ENCODE measurements at places on chromosomes 5 and 9.
A peak's percentile ranks its signal among the peaks of the same experiment; 100 is the strongest.

GRCh38 chr9:19940811-19941535, 152.1 kb upstream of the SLC24A2 start:
- DNase-seq: no peak

DNA sequence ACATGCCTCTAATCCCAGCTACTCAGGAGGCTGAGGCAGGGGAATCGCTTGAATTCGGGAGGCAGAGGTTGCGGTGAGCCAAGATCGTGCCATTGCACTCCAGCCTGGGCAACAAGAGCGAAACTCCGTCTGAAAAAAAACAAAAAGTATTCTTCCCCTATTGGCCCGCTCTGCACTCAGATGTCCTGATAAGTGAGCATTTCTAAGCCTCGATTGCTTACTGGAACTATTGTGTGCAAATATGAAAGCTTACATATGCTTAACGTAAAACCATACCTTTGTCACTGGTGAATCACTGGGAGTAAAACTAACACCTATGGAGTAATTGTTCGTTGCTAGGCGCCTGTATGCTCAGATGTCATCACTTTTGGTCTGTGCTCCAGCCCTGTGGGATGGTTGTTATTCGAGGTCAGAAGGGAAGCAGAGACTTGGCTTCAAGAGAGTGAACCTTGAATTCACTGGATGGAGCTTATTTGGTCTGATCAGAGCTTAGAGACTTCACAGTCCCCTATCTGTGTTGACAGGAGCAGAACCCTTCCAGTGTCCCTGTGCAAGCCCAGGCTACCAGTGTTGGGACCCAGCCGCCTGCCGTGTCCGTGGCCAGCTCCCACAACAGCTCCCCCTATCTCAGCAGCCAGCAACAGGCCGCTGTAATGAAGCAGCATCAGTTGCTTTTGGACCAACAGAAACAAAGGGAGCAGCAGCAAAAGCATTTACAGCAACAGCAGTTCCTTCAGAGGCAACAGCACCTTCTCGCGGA, 25.3 kb upstream of the LTC4S start:
- no peak for DNase-seq

- no peak for DNase-seq
Observed at GRCh38 chr5:80225189-80225933, 30.5 kb downstream of the SERINC5 start.

- no peak for DNase-seq
Observed at GRCh38 chr9:91802391-91802790, 147.6 kb downstream of the ROR2 start.

GRCh38 chr9:82183181-82183860, 194.7 kb downstream of the SPATA31D1 start:
- DNase-seq: no peak

DNA sequence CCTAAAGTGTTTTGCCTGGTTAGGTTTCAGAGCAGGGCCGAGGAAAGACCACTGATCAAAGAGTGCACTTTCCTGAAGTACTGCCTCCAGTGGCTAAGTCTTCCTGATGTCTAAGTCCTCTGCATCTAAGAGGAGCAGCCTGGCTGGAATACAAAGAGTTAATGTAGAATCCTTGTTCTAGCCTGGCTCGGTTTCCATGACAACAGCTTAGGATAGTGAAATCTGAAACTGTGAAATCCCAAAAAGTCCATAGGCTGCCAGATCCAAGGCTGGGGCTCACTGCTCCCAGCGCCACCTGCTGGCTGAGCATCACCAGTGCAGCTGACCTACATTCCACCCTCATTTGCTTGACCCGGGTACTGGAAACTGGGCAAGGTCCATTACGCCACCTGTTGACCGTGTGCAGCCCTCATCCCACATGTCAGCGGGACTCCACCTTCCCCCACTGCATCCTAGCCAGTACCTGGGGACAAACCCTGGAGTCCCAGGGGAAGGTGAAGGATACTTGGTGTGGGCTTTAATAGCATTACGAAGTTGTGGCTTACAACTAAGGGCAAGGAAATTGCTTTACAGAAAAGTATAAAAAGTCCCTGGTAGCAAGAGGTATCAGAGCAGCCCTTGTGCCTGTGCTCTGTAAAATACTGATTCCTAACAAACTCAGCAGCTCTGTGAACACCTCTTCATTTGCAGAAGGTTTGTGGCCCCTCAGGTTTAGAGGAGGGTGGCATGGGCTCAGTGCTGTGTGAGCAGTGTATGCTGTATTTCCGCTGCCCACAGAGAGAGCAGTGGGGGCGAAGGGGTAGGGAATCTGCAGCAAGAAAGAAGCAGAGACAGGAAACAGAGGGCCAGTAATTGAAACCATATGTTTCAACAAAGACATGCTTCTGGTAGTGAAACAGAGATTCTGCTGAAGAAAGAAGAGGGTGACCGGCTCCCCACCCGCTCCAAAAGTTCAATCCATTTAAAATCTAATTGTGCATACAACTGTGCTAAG, 36.0 kb downstream of the PCDHGC5 start:
- peak; percentile 56 for DNase-seq

- DNase-seq: no peak
Observed at GRCh38 chr5:139453683-139454567, 8.6 kb downstream of the ECSCR start.

DNA sequence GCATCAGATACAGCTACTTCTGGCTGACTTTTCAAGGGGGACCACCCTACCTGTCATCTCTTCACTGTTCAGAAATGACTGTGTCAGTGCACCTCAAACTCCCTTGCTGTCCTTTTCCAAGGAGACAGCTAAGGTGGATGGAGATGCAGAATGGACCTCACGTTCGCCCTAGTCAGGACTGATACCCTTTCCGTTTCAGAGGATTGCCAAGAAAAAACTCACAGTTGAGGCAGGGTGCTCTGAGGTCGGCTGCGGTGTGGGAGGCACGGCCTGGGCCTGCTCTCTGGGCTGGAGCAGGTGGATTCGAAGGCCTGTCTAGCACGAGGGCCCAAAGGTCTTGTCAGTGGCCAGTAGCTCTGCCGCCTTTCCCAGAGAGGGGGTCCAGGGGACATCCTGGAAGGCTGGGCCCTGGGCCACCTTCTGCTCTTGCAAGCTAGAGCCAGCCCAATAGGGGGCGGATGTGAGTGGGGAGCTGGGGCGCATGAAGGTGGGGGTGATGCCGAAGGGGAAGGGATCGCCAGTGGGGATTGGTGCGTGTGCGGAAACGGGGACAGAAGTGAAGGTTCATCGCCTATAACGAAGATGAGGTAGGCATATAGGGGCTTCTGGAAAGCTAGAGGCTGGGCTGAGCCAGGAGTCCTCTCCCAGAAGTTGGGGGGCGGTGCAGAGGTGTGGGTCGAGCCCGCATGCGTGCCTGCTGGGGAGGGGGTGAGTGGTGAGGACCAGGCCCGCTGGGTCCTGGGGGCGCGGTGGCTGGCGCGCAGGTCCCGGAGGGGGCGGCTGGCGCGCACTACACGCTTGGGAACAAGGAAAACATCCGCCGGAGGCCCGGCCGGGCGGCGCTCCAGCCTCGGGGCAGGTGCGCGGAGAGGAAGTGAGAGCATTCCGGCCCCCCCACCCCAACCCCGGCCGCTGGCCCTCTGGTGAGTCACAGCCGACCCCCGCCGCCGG, 2.5 kb upstream of the MSMP start:
- peak; percentile 87 for DNase-seq

DNA sequence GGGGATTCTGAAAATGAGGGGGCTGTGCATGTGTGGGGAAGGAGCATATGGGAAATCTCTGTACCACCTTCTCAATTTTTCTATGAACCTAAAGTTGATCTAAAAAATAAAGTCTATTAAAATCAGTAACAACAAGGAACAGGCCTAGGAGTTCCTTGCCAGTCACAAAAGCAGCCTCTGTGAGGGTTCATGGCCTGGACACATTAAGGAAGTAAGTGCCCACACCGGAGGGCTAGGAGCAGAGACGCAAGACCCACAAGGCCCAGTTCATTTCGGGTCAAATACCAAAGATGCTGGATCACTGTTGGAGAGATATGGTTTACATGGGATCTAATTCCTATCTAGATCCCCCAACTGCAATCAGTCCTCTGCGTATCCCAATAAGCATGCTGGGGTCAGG, 88.4 kb downstream of the SEMA4D start:
- DNase-seq: no peak

GRCh38 chr5:171477101-171477500, 57.7 kb downstream of the FGF18 start:
- DNase-seq: no peak

DNA sequence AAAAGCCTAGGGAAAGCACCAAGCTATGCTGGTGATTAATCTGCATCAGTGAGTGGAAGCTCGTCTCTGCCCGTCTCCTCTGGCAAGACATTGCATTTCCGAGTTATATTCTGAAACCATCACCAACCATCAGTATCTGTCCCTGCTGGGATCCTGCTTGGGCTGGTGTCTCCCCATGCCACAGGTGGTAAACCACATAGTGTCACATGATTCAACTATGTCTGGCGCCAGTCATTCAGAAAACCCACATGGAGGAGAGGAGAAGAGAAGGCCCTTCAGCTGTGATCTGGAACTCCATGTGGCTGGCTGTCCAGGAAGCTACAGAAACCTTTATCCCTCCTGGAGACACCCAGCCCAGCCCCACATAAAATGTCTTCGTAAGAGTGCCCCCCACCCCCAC, 4.8 kb downstream of the IL9 start:
- DNase-seq: no peak

DNA sequence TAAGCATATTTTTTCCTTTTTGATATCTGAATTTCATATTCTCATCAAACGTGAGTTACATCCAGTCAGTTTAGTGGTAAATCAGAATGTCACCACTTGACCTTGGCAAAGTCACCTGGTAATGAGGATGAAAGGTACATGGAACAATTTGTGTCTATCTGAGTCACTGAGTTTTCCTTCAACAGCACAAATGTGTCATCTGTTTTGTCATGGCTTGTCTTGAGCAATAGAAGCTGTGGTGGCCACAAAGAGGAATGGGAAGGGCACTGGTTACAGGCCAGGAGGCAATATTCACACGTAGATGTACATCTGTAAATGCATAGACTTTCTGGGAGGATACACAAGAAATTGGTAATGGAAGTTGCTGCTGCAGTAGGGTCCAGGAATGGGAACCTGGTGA, 8.4 kb upstream of the ZNF474 start:
- DNase-seq: no peak

GRCh38 chr9:128747241-128747640, 23.3 kb upstream of the ZDHHC12 start:
- DNase-seq: no peak
